ENCODE measurements at places on chromosomes 7 and 10.

DNA sequence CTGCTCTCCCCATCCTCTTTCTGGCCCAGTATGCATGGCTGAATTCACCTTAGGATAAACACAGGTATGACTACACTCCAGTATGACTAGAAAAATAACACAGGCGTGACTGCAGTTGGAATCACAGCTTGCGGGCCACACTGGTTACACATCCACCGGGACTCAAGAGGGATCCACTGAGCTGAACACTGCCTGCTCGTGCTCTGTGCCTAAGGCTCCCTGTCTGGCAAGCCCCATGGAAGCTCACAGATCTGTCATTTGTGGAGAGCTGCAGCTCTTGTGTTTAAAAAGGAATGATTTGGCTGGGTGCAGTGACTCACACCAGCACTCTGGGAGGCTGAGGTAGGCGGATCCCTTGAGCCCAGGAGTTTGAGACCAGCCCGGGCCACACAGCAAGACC lies 26.8 kb downstream of the VOPP1 start:
- peak; percentile 75 for DNase-seq

- DNase-seq: peak; percentile 60
Observed at GRCh38 chr10:72682638-72683037, 9.3 kb upstream of the MCU start.

GRCh38 chr10:101709359-101710058 lies 14.5 kb upstream of the FBXW4 start:
- DNase-seq: no peak

DNA sequence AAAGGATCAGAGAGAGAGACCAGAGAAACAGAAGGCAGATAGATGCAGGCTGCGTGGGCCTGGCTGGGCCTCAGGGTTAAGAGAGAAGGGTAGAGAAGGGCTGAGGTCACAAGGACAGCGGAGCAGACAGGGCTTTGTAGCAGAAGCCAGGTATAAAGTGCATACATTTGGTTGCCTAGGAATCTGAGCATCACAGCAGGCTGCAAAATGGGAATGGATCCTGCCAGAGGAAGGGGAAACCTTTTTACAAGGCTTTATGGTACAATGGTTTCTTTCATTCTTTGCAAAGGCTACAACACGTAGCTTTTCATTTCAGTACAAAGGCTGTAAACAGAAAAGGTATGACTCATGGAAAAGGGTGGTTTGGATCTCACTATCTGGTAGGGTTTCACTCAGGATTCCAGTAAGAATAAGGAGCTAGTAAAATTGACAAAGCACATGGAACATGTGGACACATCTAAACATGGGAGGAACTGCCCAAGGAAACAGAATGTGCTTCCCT lies 275.1 kb downstream of the DOCK4 start:
- peak; percentile 12 for DNase-seq

DNA sequence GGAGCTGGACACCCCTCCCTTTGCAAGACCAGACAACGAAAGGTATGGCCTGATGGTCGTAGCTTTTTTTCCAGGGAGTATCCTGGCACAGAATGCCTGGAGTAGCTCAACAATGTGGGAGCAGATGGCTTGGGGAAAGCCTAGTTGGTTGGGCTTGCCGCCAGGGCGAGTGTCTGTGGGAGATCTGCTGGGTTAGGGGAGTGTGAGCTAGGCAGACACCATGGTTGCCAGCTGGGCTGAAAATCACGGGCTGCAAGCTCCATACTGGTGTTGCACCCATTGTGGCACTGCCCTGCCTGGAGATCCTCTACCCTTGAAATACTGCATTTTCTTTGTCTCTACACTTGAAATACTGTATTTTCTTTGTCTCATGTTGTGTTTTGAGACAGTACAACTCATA lies 538.3 kb downstream of the PCDH15 start:
- no peak for DNase-seq

DNA sequence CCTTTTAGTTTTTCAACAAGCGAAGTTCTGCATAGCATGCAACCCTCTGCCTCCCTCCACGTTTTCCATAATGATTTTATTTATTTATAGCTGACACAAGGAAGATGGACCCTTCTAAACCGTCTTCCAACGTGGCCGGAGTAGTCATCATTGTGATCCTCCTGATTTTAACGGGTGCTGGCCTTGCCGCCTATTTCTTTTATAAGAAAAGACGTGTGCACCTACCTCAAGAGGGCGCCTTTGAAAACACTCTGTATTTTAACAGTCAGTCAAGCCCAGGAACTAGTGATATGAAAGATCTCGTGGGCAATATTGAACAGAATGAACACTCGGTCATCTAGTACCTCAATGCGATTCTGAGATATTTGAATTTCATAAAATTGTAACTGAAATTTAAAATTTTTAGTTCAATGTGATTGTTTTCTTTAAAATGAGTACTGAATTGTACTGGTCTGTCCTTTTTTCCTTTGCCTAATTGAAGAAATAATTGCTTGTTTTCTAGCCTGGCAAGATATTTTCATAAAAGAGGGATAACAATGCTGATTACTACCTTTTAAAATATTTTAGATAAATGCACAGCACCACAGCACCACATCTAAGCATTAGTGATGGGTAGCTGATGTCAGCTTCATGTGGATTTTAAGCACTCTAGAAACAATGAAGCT lies 41.5 kb upstream of the SLC39A12 start:
- peak; percentile 60 for DNase-seq

DNA sequence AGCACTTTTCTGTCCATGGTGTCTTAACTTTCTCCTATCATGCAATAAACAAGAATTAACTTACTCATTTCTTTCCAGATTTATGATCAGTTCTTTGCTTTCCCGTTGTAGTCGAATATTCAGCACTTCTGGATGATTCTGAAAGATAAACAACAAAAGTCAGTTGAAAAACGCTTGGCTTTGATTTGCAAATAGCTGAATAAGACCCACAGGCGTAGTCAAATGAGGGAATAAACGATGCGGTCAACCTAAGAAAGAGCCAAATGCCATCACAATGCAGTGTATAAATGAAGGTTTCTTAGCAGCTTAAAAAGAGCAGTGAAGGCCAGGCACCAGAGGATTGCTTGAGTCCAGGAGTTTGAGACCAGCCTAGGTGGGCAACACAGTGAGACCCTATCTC lies 109.4 kb downstream of the ADAM12 start:
- DNase-seq: no peak

- no peak for DNase-seq
Observed at GRCh38 chr7:90551036-90551435, 45.1 kb upstream of the CDK14 start.

GRCh38 chr7:25926009-25926408 lies 226.0 kb upstream of the NFE2L3 start:
- DNase-seq: no peak

DNA sequence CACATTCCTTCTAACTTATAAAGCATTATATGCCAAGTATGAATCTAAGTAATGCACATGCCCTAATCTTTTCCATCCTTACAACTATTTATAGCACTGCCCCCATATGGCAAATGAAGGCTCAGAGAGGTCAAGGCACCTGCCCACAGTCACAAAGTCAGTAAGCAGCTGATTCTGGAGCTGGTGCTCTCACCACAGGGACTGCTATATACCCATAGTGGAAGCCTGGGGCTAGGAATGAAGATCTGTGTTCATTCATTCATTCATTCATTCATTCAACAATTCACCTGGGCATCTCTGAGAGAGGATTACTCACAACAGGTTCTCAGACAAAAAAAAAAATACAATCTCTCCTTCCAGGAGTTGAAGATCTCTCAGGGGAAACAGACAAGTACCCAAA lies 213.4 kb downstream of the KCNMA1 start:
- no peak for DNase-seq

DNA sequence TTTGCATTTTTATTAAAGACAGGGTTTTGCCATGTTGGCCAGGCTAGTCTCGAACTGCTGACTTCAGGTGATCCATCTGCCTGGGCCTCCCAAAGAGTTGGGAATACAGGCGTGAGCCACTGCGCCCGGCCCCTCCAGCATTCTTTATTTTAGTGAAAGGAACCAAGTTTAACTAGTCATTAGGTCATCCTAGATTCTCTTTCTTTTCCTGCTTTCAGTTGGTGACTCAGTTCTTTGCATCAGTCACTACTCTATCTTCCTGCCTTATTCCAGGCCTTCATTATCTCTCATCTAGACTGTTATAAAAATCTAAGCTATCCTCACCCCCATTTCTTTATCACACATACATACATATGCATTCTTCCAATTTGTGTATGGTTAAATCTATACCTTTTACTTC lies 63.7 kb downstream of the PRSS58 start:
- no peak for DNase-seq

All from HFFc6 (cell line).